ENCODE measurements at places on chromosomes 5 and 9.
A peak's percentile ranks its signal among the peaks of the same experiment; 100 is the strongest.

- DNase-seq, result peak; percentile 56
Measured at GRCh38 chr5:91296674-91297143, 86.4 kb downstream of the ARRDC3 start.

GRCh38 chr5:158895588-158895987 lies 204.1 kb downstream of the EBF1 start:
- no peak for DNase-seq

GRCh38 chr5:6202149-6202967 lies 176.0 kb downstream of the MED10 start:
- no peak for DNase-seq

DNA sequence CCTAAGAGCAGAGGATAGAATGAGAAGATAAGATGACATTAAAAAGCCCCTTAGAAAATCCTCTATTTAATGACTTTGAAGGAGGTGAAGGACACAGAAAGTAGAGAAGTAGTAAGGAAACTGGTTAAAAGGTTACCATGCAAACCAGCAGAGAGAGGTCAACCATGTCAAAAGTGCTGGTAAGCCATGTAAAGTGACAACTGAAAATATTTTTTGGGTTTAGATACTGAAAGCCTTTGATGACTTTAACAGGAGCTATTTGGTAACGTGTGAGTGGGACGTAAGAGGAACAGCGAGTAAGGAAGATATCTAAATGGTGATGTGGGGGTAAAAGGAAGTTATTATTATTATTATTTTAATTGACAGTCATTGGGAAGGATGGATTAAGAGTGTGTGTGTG lies 56.9 kb downstream of the MACIR start:
- no peak for DNase-seq

DNA sequence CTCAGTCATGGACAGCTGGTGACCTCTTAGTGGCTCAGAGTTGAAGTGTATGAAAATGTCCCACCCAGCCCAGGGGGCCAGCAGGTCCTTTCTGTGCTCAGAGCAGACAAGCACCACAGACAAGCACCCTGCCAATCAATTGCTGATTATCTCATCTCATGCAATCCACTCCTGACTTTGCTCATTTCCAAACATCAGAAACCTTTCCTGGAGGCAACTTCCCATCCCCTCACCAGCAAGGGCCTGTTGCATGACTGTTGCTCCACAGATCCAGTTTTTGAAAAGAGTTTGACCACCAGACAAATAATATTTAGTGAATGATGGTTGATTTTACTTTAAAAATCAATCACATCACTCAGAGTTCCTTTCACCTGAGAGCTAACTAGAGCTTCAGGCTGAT lies 397.3 kb upstream of the KLF4 start:
- no peak for DNase-seq

DNA sequence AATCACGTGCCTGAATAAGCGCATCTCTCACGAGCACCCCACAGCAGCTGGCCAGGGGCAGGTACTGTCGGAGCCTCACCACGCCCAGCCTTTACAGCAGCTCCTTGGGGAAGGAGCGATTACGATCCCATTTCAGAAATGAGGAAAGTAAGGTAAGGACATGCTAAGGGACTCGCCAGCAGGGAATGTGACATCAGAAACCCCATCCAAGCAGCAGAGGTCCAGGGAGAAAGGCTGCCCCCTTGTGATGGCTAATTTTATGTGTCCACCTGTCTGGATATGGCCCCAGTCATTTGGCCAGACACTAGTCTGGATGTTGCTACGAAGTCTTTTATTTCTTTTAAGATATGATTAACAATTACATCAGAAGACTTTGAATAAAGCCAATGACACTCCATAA lies 77.3 kb downstream of the UBE2QL1 start:
- DNase-seq, result peak; percentile 1

DNA sequence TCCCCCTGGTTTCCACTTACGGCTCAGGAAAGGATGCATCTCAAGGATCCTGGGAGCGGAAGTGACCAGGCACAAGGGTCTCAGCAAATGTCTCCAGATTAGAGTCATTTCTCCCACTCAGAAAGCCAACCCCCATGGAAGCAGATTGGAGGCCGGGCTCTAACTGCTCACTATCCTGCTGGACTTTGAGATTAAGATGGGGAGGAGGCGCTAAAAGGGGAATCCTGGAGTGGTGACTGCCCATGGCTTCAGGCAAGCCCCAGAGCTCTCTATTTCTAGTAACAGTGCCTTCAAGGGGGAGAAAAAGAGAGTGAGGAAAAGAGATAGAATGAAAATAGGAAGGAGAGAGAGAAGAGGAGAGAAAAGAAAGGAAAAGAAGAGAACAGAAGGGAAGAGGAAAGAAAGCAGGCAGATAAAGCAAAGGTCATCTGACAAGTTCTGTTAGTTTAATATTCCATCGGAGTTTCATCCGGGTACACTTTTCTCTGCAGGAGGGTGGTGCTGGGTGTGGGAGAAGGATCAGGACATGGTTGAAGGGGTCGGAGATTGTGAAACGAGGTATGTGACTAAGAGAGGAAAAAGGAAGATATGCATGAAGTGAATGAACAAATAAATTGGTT lies at the start of gene AGXT2:
TSS of gene AGXT2 (minus strand) at position 165 of the 620 bp plus-strand sequence. CDS start at position 108, 57 bp downstream.
- DNase-seq, result no peak

GRCh38 chr5:86244153-86244552 lies 373.6 kb upstream of the COX7C start:
- no peak for DNase-seq

- no peak for DNase-seq
Measured at GRCh38 chr5:130532786-130533185, 628.5 kb downstream of the CHSY3 start.

DNA sequence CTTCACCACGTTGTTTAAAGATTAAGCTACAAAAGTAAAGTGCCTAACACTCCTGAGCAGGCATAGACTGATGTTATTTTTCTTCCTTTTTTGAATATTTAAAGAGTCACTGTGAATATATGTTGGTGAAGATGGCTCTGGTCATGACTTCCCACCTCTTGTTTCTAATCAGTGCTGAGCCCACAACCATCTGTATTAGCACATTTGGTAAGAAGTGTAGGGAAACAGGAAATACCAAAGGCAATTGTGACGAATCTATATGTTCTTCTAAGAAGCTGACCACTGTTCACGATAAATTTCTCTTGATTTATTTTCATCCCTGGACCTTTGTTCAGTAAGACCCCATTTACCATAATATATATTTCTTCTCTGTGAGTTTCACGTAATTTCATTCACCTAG lies 108.3 kb upstream of the PCA3 start:
- no peak for DNase-seq

GRCh38 chr5:148172377-148172776 lies 4.0 kb downstream of the SPINK14 start:
- DNase-seq, result no peak

DNA sequence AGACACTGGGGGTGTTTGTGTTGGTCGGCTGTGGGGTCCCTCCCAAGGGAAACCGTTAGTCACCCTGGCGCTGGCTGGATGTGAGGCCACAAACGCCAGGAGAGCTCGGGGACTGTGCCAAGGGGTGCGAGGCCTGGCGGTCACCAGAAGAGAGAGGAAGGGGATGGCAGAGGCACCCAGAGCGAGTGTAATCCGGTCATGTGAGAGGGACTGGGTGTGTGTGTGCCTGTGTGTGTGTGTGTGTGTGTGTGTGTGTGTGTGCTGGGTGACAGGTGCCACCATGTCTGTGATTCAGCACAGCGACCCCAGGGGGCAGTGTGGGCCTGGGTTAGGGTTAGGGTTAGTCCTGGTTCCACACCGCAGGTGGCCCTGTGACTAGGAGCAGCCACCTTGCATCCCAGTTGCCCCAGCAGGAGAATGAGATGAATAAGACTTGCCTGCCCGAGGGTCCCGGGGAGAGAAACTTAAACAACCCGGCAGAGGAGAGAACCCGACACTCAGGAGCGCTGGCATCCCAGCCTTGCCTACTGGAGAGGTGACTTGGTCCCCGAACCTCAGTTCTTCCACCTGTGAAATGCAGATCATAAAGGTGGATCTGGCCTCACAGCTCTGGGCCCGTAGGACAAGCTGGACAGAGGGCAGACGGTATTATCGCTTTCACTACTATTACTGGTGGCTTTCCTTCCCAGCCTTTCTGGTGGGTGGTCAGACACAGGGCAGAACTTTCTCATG lies 1.4 kb upstream of the ADAMTSL2 start:
- DNase-seq, result peak; percentile 26

DNA sequence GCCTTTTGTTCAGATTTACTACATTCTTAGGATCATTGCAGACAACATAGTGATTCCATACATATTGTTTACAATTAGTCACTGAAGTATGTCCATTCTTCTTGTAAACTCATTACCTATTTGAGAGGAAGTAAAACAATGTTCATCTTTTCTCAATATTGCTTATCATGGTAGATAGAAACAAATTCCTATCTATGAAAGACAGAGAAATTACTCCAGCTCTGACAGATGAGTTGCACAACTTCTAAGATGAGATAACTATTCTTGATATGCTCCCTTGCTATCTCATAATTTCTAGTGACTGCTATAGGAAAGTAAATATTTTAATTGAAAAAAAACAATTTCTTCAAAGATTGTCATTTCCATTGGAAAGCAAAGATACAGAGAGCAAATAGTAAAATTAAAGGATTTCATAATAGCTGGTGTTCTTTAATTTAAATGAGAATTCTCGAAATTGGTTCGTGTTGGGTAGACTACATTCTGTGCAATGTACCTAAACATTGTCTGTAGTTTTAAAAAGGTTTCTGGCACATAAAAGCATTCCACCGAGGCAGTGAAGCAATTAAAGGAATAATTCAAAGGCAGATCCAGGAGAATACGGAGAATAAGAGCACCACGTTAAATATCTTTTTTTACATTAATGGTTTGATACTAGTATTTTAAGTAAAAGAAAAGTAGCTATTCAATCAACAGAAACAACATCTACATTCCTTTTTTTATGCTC lies 1029.1 kb upstream of the ACO1 start:
- peak; percentile 38 for DNase-seq

DNA sequence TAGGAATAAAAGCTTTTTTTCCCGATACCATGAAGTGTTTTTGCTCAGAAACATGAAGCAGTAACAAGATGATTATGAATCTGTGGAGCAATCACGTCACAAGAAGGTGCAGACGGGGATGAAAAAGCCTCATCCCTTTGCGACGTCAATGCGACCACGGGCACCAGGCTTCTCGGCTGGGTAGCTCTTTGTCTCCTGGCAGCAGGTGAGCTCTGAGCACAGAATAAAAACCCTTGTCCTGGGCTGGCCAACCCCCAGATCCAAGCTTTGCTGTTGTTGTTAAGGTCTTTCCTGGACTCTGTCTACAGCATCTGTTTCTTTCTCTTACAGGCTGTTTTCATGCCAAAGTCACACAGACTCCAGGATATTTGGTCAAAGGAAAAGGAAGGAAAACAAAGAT lies 113.8 kb downstream of the ANKRD18B start:
- no peak for DNase-seq

GRCh38 chr9:95057101-95057500 lies 260.4 kb downstream of the FANCC start:
- DNase-seq, result no peak

DNA sequence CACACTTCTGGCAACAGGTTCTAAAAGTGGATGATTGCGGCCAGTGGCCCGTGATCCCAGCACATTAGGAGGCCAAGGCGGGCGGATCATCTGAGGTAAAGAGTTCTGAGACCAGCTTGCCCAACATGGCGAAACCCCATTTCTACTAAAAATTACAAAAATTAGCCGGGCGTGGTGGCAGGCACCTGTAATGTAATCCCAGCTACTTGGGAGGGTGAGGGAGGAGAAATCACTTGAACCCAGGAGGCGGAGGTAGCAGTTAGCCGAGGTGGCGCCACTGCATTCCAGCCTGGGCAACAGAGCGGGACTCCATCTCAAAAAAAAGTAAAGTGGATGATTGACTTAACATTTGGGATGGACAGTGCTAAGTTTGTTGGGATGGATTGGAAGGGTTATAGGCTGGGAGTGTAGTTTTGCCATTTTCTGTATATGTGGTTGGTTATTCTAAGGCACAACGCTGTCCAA lies 3.4 kb downstream of the MATR3 start:
- no peak for DNase-seq

GRCh38 chr5:154084062-154084639 lies 45.4 kb downstream of the MFAP3 start:
- DNase-seq, result no peak

GRCh38 chr9:126218359-126219125 lies 108.1 kb upstream of the MVB12B start:
- no peak for DNase-seq

DNA sequence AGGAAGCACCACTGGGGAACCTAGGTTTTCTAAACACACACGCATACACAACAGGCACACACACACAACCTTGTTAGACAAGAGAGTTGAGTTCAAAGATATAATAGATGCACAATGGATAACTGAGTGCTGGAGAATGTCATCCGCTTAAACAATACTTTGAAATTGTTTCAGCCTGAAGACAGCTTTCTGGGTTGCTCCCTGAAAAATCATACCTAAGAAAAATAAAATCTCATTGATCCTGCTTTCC lies 126.1 kb downstream of the TMEM161B start:
- DNase-seq, result no peak

DNA sequence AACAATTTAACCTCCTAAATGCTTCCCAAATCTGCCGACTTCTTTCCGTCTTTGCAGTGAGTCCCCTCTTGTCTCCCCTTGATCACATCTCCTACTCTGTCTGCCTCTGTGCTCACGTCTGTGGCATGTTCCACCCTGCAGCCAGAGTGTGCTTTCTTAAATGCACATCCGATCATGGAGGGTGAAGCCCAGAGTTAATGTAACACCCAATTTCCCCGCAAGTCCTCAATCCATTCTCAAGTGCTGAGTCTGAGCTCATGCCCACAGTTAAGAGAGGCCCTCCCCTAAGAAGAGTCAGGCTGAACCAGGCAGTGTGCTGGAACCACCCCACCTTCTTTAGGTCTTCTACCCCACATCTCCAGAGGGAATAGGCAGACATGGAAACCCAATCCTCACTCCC lies 164.8 kb downstream of the EPB41L4A start:
- DNase-seq, result peak; percentile 24

DNA sequence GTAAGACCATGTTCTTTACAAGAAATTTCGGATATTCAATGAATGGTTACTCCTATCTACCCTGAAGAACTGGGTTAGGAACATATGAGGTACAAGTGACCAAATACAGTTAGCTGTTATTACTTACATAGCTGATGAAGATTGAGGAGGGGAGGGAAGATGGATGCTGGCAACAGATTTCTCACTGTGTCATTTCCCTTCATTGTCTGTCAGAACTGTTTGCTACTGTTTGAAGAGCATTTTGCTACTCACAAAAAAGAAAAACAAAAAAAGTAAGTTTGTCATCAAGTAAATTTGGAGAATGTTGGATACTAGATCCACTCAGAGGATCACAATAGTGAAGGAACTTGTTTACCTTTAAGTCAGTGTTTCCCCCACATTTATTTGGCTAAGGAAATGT lies 53.7 kb downstream of the ENC1 start:
- no peak for DNase-seq

GRCh38 chr5:39224196-39224761 lies 4.9 kb upstream of the FYB1 start:
- DNase-seq, result peak; percentile 96
